Stimulated activated CD8-positive, alpha-beta memory T cell treated with anti-CD3 and anti-CD28 coated beads, Interleukin-15, amount 100 ng/mL, for 24 hours (primary cell): ENCODE measurements at places on chromosomes 1 and 21.

DNA sequence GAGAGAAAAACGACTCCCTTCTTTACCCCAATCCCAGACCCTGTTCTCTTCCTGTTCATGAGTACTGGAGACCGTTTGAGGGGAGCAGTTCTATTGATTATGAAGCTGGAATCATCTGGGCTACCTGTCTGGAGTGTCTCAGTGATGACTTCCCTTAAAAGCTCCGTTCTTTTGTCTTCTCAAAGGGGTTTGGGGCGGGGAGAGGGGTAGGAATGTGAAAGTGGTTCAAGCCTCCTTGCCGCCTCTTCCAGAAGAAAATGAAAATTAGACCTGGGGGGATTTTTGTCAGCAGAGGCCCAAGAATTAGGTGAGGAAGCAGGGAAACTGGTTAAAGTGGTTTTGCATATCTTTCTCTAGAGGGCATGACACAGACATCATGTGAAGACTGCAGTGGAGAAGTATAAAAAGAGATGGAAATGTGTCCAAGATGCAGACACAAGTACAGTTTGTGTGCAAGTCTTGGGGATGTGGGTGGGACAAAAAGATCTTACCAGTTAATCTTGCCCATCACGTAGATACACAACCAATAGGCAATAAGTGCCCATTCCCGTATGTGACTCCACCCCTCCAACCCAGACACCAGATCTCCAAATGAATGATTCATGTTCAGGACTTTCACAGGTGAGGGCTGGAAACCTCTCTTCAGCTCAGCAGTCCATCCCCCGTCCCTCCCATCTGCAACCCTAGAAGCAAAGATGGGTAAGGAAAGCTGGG lies 470 bp upstream of the MTMR11 start:
- DNase-seq = no peak

DNA sequence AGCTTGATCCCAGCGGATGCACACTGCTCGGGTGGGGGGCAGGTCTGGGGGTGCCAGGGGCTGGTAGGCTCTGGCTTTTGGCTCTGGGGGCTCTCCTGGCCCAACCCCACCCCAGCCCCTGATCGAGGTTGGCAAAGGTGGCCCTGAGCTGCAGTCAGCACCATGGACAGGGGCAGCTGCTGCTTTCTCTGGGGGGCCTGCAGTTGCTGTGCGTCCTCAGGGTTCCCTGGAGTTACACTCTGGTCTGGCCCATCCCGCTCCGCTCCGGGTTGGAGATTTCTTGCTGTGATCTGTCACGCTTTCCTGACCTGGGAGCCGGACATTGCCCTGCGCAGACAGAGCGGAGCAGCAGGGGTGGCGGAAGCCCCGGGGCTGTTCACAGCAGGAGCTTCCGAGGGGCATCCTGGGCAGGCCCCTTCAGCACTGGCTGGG lies 8.0 kb upstream of the PLCH2 start:
- DNase-seq = peak; percentile 13

GRCh38 chr21:42567214-42567555 lies 53.5 kb downstream of the SLC37A1 start:
- no peak for DNase-seq

DNA sequence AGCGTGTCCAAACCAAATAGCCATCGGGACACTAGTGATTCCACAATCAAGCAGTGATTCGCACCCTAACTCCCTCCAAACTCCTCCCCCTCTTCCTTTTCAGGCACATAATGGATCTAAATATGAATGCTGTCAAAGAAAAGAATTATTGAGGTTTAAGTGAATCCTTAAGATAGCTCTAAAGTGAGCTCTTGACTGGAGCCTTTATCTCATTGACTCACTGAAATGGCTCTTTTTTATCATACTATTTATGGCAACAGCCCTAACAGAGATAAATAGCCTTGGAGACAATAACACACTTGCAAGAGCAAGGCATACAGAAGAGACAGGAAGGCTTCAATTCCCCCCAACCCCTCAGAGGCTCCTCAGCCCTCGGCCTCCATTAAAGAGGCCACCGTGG lies 143.3 kb downstream of the PLXNA2 start:
- no peak for DNase-seq

GRCh38 chr1:185843986-185844385 lies 109.8 kb downstream of the HMCN1 start:
- no peak for DNase-seq

- DNase-seq = no peak
Measured at GRCh38 chr1:27446496-27447020, 43.4 kb downstream of the WASF2 start.

GRCh38 chr1:197862221-197862620 lies 40.2 kb upstream of the C1orf53 start:
- DNase-seq = no peak

GRCh38 chr1:27203946-27204345 lies 30.5 kb upstream of the WDTC1 start:
- no peak for DNase-seq

DNA sequence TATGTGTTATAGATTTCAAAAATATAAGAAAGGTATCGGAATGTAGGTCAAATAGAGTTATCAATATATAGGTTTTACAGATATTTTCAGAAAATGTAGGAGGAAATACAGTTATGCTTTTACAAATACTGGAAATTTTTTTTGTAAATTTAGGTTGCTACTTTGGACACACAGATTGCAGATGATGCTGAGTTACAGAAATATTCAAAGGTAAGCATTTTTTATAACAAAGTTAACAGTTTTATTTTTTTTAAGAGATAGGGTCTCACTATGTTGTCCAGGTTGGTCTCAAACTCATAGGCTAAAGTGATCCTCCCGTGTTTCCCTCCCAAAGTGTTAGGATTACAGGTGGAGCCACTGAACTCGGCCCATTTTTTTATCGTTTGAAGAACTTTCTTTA lies 66.0 kb downstream of the PATJ start:
- DNase-seq = no peak

GRCh38 chr21:14869984-14870852 lies 194.6 kb downstream of the NRIP1 start:
- DNase-seq = no peak

- DNase-seq = peak; percentile 65
Measured at GRCh38 chr1:248838357-248839167, 538 bp downstream of the ZNF672 start.

DNA sequence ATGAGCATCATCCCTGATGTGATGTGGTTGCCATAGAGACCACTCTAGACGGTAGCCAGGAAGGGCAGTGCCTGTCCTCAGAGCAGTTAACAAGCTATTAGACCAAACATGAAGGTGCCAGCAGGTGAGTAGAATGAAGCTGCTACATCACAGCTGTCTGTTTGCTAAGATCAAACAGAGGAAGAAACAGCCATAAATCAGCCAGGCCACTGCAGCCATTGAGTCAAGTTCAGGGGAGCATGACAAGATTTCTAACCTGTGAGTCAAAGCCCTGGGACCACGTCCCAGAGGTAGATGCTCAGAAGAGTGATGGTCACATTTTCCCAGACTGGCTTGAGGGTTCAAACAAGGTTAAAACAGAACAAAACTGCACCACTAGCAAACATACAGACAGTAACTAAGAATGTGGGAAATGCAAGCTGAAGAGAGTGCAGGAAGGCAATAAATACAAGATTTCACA lies 450.6 kb upstream of the DAB1 start:
- DNase-seq = no peak

DNA sequence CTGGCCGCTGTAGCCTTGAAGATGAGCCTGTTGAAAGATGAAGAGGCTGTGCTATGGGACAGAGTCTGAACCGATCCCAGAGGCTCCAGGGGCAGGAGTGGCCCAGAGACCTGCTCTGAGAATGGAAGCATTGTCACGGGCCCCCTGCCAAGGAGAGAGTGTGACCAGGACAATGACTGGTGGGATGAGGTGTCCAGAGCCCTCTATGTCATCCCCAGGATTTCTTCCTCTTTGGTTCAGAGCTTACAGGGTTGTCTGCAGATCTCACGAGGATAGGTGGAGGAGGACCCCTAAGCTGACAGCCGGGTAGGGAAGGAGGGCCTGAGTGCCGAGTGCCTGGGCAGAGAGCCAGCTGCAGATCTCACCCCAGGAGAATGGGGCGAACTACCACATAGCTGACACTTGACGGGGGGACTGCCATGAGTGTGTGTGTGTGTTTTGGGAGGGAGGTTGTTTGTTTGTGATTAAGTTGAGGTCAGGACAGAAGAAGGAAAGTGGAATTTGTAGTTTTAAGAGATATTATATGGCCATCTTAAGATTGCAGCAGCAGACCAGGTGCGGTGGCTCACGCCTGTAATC lies 25.4 kb downstream of the PIK3CD start:
- no peak for DNase-seq

- DNase-seq = no peak
Measured at GRCh38 chr1:63976006-63976405, 202.2 kb downstream of the ROR1 start.

- no peak for DNase-seq
Measured at GRCh38 chr1:115782571-115783281, 14.2 kb upstream of the CASQ2 start.

DNA sequence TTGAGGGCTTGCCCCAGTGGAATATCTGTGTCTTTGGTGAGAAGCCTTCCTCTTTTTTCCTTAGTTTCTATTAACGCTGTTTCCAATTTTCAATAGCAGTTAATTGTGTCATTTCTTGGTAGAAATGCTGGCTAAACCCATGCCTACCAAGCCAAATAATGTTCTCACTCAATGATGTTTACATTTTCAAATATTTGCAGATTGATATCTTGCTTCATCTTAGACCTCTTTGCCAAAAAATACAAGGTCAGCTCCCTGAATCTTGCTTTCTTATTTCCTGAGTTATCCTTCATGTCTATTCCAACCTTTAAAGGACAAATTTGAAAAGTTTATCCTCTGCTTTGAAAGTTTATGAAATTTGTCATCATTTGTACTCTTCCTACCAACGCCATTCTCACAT lies 5.1 kb downstream of the KCNJ15 start:
- no peak for DNase-seq

DNA sequence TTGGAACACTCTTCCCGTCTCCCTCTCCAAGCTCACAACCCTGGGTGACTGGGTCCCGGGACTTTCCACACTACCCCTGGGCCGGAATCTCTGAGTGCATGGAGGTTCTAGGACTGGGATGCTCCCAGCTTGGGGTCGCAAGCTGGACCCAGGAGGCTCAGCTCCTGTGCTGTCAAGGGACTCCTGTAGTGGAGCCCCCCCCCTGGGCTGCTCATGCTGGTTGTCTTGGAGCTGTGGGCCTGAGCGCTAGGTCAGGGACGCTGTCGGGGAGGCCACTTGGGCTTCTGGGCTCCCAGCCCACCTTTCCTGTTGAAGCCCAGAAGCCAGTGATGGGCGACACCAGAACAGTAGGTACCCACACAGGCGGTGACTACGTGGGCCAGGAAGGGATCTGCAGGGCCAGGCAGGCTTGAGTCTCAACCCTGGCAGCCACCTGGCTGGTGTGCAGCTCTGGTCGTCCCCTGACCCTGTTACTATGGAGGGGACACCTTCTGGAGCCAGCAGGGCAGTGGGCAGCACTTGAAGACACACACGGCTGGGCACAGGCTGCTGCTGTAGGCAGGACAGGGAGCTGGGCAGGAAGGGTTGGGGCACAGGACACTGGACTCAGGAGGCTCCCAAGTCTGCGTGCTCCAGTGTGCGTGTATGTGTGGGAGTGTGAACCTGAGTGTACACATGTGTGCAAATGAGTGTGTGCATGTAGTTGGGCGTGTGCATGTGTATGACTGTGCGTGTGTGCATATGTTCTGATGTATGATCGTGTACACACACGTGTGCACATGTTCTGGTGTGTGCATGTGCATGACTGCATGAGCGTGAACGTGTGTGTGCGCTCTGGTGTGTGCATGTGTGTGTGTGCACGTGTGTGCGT lies 3.0 kb downstream of the MMEL1 start:
- no peak for DNase-seq

GRCh38 chr1:114831276-114831994 lies 23.2 kb upstream of the SYCP1 start:
- no peak for DNase-seq

- peak; percentile 32 for DNase-seq
Measured at GRCh38 chr21:33383056-33383888, 19.9 kb upstream of the IFNGR2 start.

DNA sequence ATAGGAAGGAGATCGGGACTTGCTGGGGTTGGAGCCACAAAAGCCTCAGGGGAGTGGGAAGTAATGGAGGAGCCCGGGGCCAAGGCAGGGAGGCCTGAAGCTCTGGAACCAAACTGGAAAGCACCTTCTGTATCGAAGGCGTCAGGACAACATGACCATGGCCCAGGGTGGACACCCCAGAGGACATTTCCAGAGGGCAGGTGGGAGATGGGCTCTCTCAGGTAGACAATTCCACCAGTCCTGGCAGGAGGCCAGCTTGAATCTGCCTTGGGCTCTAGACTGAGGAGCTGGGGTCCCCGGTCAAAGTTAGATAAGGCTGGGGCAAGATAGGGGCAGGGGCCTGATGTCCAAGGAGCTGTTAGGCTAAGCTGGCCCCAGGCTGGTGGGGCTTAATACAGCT lies 104.9 kb upstream of the EDN2 start:
- no peak for DNase-seq

DNA sequence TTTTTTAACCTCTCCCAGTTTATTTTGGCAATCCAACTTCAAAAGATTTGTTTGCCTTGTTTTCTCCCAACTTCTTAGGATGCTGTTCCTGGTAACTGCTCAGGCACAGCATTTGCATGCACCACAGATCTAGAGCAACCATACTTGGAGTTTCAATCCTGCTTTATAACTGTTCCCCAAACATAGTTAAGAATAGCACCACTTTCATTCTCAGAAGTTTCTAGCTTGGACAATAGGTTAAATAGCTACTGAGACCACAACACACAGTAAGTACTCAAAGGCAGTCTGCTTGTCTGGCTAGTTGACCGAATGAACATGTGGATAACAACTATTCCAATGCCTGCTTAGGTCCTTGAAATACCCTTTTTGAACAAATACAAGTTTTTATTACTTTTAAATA lies 76.8 kb downstream of the FOXJ3 start:
- DNase-seq = no peak

GRCh38 chr21:35207322-35207721 lies 158.2 kb upstream of the RUNX1 start:
- DNase-seq = no peak

DNA sequence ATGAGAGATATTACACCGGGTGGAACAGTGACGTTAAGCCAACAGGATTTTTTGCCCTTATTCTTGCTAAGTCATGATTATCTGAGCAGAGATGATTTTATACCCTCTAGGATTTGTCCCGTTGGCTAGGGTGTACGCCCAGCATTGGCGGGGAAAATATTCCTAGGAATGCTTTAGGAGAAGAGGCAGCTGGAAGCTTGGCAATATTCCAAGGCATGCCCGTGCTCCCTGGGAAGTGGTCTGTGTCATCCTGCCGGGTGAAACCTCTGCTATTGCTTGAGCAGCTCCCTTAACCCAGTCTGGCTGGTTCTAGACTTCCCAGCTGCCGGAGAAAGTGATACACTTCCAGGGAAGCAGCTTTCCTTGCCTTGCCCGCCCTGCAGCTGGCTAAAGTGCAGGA lies 16.2 kb downstream of the CHRNB2 start:
- no peak for DNase-seq

DNA sequence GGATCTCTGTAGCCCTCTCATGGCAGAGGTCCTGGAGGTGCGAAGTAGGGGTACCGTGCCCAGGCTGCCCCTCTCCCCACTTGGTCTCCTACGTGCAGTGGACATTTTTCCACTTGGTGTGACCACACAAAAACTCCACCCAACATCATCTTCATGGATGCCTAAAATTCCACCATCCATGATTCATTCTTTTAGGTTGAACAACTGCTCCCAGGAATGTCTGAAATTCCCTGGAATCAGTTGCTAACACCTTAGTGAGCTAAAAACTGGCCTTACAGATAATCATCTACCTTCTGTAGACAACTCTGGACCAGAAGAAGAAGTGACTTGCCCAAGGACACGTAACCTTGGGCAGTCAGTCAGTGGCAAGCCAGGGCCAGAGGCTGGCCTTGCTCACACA lies 32.1 kb upstream of the CLIC4 start:
- DNase-seq = no peak
